CD8-positive, alpha-beta memory T cell (primary cell): ENCODE measurements at places on chromosomes 2 and 18.
A peak's percentile ranks its signal among the peaks of the same experiment; 100 is the strongest.

GRCh38 chr2:58727981-58728656, 487.0 kb upstream of the FANCL start:
- no peak overlapping the region for H3K27ac ChIP-seq
- H3K4me1 ChIP-seq, result no peaks in the 10 kb centered on the region
- DNase-seq, result no peak

GRCh38 chr2:108586116-108586515, 51.8 kb downstream of the LIMS1 start:
- no peak overlapping the region for H3K27ac ChIP-seq
- H3K27me3 ChIP-seq, result no peaks in the 10 kb centered on the region
- DNase-seq, result no peak
- no peak overlapping the region for H3K4me3 ChIP-seq
- no peaks in the 10 kb centered on the region for H3K36me3 ChIP-seq

DNA sequence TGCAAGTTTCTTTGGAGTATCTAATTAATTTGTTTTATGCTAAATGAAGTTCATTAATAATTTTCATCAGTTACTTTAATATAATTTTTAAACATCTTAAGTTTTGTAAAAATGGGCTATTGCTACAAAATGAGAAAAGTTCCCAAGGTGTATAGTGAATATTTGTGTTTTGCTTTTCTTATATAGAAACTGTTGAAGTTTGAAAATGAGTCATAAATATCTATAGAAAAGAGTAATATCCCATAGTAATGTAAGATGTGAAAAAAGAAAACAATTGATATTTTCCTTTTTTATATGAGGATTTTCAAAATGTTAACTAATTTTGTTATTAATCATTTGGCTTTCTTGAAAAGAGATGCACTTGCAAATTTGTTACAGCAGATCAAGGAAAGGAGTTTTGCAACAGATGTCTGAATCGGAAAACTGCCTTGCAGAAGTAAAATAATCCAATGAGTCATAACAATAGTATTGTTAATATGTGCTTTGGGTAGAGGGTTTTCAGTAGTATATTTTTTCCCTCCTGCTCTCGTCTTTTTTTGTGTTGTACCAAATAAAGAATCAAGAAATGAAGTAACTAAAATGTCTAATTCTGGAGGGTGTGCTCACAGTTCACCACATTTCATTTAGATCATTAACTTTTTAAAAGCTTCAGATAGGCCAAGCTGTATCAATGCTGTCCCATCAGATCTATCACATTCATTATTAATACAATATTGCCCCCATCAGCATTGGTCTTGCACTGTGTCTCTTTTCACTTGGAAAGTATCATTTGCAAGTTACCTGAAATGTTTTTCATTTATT, 15.5 kb downstream of the DUSP19 start:
- no peaks in the 10 kb centered on the region for H3K4me1 ChIP-seq
- no peak overlapping the region for H3K4me3 ChIP-seq
- DNase-seq, result no peak
- no peaks in the 10 kb centered on the region for H3K36me3 ChIP-seq
- no peak overlapping the region for H3K27ac ChIP-seq

- no peak for DNase-seq
- no peak overlapping the region for H3K4me3 ChIP-seq
- no peak overlapping the region for H3K27ac ChIP-seq
- H3K4me1 ChIP-seq, result peaks cover 25% of the 10 kb centered on the region
- no peaks in the 10 kb centered on the region for H3K27me3 ChIP-seq
These were observed 26.5 kb downstream of the PPP4R3B start for GRCh38 chr2:55590810-55591440.

DNA sequence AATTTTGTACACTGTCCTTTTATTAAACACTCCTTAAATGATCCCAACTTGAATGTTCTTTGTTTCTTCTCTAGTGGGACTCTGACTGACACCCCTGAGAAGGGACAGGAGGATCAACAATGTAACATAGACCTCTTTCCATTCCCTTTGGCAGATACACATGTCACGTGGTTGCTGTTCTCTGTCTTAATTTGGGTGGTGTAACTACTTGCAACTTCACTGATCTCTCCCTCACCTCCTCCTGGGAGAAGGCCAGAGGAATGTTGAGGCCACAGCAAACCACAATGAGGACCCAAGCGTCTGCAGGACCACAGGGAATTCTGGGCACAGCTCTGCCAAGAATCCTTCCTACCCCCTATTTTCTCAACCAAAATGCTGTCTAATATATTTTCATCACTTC, 205.6 kb downstream of the RTP5 start:
- H3K4me3 ChIP-seq, result no peak overlapping the region
- no peaks in the 10 kb centered on the region for H3K36me3 ChIP-seq
- H3K27me3 ChIP-seq, result no peaks in the 10 kb centered on the region
- DNase-seq, result no peak

DNA sequence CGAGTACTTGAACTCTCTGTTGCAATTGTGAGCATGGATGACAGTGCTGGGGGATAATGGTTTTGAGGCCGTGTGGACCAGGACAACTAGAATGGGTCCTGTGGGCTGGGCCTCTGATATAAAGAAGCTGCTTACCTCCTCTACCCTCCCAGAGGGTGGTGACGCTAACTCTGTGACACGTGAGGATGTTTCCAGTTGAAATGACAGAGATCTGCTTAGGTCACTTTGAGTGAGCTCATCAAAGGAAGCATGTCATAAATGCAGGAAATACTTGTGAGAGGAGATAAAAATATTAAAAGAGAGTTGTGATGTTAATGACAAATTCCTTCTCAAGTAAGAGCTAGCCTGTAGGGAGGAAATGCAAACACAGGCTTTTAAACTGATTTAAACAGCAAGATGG, 16.4 kb downstream of the RMC1 start:
- H3K27ac ChIP-seq, result no peak overlapping the region
- H3K36me3 ChIP-seq, result peaks cover 62% of the 10 kb centered on the region
- no peak for DNase-seq
- no peaks in the 10 kb centered on the region for H3K27me3 ChIP-seq

DNA sequence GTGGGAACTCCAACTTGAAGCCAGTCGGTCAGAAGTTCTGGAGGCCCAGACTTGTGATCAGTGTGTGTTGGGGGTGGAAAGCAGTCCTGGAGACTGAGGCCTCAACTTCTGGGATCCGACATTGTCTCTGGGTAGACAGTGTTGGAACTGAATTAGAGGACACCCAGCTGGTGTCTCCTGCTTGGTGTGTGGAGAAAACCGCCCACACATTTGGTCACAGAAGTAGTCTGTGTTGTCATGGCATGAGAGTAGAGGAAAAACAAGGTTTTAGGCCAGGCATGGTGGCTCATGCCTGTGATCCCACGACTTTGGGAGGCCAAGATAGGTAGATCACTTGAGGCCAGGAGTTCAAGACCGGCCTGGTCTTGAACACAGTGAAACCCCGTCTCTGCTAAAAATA, 51.5 kb downstream of the PUM2 start:
- no peaks in the 10 kb centered on the region for H3K27me3 ChIP-seq
- H3K36me3 ChIP-seq, result peaks cover 24% of the 10 kb centered on the region
- H3K4me1 ChIP-seq, result no peaks in the 10 kb centered on the region
- H3K4me3 ChIP-seq, result no peak overlapping the region
- DNase-seq, result no peak

GRCh38 chr2:7721413-7721995, 804.3 kb downstream of the RNF144A start:
- peaks cover 35% of the 10 kb centered on the region for H3K4me1 ChIP-seq
- H3K36me3 ChIP-seq, result no peaks in the 10 kb centered on the region
- H3K4me3 ChIP-seq, result no peak overlapping the region
- no peaks in the 10 kb centered on the region for H3K27me3 ChIP-seq

DNA sequence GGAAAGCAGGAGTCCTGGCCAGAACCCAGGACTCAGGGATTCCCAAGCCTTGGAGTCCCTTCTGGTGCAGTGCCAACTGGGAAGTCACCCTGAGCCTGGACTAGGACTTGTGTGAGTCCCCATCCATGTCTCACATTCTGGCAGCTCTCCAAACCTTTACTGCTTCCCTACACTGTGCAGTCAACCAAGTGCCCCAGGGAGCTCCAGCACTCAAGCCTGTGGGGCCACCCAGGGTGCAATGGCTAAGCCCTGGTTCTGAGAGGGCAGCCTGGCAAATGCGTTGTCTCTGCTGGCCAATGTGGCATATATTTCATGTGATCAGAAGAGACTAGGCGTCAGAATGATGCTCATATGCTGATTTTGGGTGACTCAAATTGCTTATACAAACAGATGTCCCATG, 223.4 kb downstream of the SP3 start:
- DNase-seq, result no peak
- no peaks in the 10 kb centered on the region for H3K27me3 ChIP-seq
- no peak overlapping the region for H3K4me3 ChIP-seq

- H3K4me3 ChIP-seq, result no peak overlapping the region
- H3K4me1 ChIP-seq, result no peaks in the 10 kb centered on the region
- H3K36me3 ChIP-seq, result no peaks in the 10 kb centered on the region
- H3K27ac ChIP-seq, result no peak overlapping the region
These were observed 153.3 kb upstream of the RAB12 start for GRCh38 chr18:8455661-8456614.

- no peaks in the 10 kb centered on the region for H3K27me3 ChIP-seq
- H3K36me3 ChIP-seq, result no peaks in the 10 kb centered on the region
- no peak overlapping the region for H3K4me3 ChIP-seq
- no peak for DNase-seq
- no peaks in the 10 kb centered on the region for H3K4me1 ChIP-seq
These were observed 234.5 kb downstream of the RBM43 start for GRCh38 chr2:151027151-151027550.

DNA sequence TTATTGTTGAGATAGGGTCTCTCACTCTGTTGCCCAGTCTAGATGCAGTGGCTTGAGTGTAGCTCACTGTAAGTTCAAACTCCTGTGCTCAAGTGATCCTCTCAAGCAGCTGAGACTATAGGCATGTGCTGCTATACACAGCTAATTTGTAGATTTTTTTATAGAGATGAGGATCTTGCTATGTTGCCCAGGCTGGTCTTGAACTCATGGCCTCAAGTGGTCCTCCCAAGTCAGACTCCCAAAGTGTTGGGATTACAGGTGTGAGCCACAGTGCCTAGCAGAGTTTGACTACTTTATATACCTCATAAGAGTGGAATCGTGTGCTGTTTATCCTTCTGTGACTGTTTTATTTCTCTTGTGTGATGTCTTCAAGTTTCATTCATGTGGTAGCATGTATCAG, 60.3 kb downstream of the TANC1 start:
- H3K4me3 ChIP-seq, result no peak overlapping the region
- no peaks in the 10 kb centered on the region for H3K36me3 ChIP-seq
- H3K4me1 ChIP-seq, result no peaks in the 10 kb centered on the region
- no peak overlapping the region for H3K27ac ChIP-seq
- no peak for DNase-seq

DNA sequence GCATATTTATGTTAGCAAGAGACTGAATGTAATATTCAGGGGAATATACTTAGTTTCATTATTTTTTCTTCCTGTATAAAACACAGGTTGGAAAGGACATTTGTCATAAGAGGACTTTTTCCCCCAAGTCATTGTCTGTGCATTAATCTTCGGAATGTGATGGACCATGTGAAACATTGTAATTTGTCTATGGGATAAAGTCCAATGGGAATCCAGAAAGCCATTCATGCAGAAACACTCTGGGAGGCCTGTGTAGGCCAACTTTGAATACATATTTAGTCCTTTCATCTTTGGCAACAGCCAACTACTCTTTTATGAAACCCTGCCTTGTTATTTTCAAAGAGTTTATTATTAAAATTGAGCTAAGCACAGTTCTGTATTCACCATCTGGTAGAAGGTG, 386.4 kb downstream of the PIK3C3 start:
- no peak overlapping the region for H3K4me3 ChIP-seq
- no peaks in the 10 kb centered on the region for H3K27me3 ChIP-seq
- H3K4me1 ChIP-seq, result no peaks in the 10 kb centered on the region
- no peaks in the 10 kb centered on the region for H3K36me3 ChIP-seq
- no peak for DNase-seq

DNA sequence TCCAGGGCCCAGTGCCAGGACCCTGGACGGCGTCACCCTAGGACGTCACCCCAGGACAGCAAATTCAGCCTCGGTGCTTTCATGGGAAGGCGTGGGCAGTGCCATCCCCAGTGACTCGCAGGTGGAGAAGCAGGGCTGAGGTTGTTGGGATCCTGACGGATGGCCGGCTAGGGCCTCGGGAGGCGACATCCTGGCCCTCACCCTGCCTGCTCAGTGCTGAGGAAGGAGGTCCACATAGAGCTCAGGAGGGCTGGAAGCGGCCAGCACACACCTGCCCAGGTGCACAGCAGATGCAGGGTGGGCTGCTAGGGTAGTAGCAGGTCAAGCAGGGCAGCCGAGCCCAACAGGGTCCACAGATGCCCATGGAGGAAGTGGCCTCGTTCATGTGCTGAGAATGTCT, 482.0 kb upstream of the SALL3 start:
- no peaks in the 10 kb centered on the region for H3K4me1 ChIP-seq
- no peak overlapping the region for H3K4me3 ChIP-seq
- no peak overlapping the region for H3K27ac ChIP-seq
- no peaks in the 10 kb centered on the region for H3K36me3 ChIP-seq
- no peak for DNase-seq
- H3K27me3 ChIP-seq, result no peaks in the 10 kb centered on the region

DNA sequence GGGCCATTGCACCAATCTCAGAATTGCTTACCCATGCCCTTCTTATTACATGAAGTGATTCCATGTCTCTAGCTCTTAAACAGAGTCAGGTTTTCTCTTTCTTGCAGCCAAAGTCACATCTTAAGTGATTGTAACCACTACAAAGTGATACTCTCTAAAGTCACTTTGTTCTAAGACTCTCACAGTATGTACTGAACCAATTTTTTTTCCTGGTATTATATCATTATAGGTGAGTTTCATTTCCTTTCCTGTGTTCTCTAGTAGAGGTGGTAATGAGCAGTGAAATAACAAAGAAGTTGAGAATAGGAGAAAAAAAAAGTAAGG, 66.3 kb upstream of the DARS1 start:
- no peaks in the 10 kb centered on the region for H3K27me3 ChIP-seq
- peaks cover 81% of the 10 kb centered on the region for H3K4me1 ChIP-seq
- no peaks in the 10 kb centered on the region for H3K36me3 ChIP-seq
- peak; percentile 61 for DNase-seq
- no peak overlapping the region for H3K4me3 ChIP-seq
- no peak overlapping the region for H3K27ac ChIP-seq

GRCh38 chr2:160752475-160753330, 259.1 kb upstream of the RBMS1 start:
- no peaks in the 10 kb centered on the region for H3K27me3 ChIP-seq
- H3K4me1 ChIP-seq, result no peaks in the 10 kb centered on the region
- H3K36me3 ChIP-seq, result no peaks in the 10 kb centered on the region
- DNase-seq, result no peak
- H3K27ac ChIP-seq, result no peak overlapping the region

DNA sequence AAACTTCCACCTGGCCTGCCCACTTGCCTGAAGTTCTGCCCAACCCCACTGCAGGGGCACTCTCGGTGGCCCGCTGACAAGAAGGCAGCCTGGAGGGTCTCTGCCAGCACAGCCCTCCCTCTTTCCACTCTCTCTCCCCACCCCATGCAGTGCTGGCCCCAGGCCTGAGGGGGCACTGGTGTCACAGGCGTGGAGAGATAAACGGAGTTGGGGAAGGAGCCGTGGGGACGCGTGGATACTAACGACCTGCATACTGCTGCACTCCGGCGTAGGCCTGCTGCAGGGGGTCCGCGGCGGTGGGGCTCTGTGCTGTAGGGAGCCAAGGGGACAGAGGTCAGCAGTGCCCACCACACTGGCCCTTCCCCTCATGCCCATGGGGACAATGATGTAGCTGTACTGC, 299.3 kb downstream of the CELF4 start:
- no peaks in the 10 kb centered on the region for H3K4me1 ChIP-seq
- no peak overlapping the region for H3K4me3 ChIP-seq
- no peak overlapping the region for H3K27ac ChIP-seq
- H3K36me3 ChIP-seq, result no peaks in the 10 kb centered on the region
- no peaks in the 10 kb centered on the region for H3K27me3 ChIP-seq
- no peak for DNase-seq

- no peaks in the 10 kb centered on the region for H3K4me1 ChIP-seq
- no peaks in the 10 kb centered on the region for H3K27me3 ChIP-seq
- H3K4me3 ChIP-seq, result no peak overlapping the region
- no peak for DNase-seq
- no peaks in the 10 kb centered on the region for H3K36me3 ChIP-seq
- no peak overlapping the region for H3K27ac ChIP-seq
These were observed 23.1 kb upstream of the RBMS1 start for GRCh38 chr2:160516547-160517365.
